ENCODE measurements at places on chromosomes 1 and 21.

DNA sequence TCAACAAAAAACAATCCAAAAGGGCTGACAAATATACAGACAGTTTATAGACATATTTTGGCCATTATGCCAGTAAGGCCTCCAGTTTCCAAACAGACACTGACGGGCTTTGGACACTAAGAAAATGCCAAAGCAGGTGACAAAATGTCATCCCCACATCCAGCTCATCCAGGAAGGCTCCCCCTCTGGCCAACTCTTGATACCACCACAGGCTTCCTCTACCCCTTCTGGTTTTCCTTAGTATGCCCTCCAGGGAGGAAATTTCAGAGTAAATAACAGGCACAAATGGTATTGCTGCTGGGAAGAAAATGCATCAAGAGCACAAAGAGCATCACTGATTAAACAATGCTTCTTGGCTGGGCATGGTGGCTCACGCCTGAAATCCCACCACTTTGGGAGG lies 225.3 kb downstream of the VAV3 start:
- DNase-seq: no peak

DNA sequence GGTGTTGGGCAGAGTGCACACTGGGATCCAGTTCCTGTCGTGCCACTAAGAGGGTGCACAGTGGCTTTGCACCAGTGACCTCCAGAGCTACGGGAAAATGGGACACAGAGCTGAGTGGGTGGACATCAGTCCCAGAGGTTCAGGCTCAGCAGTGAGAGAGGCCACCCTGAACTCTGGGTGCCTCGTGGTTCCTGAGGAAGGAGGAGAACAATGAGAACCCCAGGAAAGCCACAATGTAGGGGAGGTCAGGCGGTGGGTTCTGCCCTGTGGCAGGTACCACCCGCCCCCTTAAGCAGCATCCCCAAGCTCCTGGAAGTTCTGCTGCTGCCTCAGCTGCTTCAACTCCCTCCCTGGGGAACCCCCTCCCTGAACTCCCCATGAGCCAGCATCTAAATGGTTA lies 112.2 kb downstream of the GRIK3 start:
- DNase-seq: no peak

GRCh38 chr1:201245082-201245481 lies 38.2 kb upstream of the PKP1 start:
- DNase-seq: no peak

- no peak for DNase-seq
Measured at GRCh38 chr1:183032122-183032921, 9.1 kb downstream of the LAMC1 start.

DNA sequence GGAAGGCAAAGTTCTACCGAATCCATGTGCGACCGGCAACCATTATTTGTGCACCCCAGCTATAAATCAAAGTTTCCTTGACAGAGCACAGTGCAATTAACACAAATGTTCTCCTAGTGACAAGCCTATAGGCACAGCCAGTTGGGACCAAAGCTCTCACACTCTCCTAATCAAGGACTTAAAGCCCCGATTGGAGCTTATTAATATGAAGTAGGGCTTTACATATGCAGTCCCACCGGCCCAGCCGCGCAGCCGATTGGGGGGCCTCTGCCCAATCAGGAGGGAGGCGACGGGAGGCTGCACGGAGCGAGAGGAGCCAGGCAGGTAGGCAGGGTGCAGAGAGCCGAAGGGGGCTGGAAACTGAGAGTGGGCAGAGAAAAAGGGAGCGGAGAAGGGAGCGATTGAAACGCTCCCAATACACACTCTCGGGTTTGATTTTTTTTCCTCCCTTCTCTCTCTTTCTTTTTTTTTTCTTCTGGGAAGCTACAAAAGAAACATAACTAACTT lies at the start of gene ESRRG:
TSS of gene ESRRG (minus strand) at position 156 of the 507 bp plus-strand sequence. CDS start at position 26, 130 bp downstream.
- DNase-seq: no peak

DNA sequence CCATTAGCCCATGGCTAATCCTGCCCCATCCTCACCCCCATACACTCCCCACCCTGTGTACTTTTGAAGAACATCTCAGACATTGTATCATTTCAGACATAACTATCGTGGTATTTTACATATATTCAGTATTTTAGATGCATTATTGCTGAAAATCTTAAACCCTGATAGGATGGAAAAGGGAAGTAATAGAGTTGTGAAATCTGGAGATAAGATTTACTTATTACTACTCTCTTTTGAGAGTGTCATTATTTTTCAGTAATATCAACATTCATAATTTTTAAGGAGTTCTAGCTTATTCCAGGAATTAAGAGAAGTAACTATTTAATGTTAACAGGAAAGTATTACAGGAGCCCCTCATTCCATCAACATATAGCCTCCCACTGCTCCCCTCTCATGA lies 34.4 kb downstream of the ADCY10 start:
- DNase-seq: no peak

- no peak for DNase-seq
Measured at GRCh38 chr21:17393413-17393812, 119.4 kb upstream of the CXADR start.

Data from CD4-positive, alpha-beta T cell treated with Interleukin-4 for 1 hour (primary cell).